ENCODE measurements at places on chromosomes 4 and X.
A peak's percentile ranks its signal among the peaks of the same experiment; 100 is the strongest.

DNA sequence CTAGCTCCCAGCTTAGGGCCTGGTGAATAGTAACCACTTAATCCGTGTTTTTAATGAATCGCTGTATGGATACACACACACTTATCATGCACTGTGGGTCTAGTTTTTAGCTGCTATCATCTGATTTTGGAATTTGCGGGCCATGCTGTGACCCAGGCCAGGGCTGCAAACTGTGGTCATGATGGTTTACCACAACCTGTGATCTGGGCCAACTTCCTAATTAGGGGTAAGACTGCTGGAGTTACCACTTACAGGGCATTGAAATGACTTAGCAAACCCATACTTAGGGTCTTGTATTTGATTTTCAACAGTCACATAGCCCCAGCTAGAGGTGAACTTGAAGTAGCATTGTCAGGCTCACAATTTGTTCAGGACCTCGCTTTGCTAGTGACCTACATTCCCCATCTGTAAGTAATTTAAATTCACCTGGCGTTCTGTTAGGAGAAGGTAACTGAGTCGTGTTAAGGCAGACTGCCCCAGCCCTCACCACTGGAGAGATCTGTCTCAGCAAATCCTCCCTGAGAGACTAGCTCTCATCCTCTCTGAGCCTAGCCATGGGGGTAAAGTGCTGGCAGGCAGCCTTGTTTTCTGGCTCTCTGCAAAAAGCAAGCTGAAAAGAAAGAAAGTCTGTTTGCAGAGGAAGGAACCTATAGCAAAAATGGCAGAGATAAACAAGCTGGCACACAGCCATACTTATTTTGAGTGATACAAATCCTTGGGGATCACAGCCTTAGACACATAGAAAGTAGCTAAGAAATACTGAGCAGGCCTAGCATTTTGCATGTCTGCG, 33.8 kb upstream of the EGFL6 start:
- DNase-seq = no peak

GRCh38 chr4:83920375-83920774, 384.5 kb downstream of the GPAT3 start:
- no peak for DNase-seq

GRCh38 chr4:84878546-84878945, 87.9 kb downstream of the WDFY3 start:
- no peak for DNase-seq

GRCh38 chrX:30538271-30538670, 39.3 kb downstream of the TASL start:
- no peak for DNase-seq

- DNase-seq = no peak
Observed at GRCh38 chr4:11259837-11260236, 168.9 kb downstream of the HS3ST1 start.

GRCh38 chr4:13483768-13484121, 395 bp downstream of the RAB28 start:
- no peak for DNase-seq

DNA sequence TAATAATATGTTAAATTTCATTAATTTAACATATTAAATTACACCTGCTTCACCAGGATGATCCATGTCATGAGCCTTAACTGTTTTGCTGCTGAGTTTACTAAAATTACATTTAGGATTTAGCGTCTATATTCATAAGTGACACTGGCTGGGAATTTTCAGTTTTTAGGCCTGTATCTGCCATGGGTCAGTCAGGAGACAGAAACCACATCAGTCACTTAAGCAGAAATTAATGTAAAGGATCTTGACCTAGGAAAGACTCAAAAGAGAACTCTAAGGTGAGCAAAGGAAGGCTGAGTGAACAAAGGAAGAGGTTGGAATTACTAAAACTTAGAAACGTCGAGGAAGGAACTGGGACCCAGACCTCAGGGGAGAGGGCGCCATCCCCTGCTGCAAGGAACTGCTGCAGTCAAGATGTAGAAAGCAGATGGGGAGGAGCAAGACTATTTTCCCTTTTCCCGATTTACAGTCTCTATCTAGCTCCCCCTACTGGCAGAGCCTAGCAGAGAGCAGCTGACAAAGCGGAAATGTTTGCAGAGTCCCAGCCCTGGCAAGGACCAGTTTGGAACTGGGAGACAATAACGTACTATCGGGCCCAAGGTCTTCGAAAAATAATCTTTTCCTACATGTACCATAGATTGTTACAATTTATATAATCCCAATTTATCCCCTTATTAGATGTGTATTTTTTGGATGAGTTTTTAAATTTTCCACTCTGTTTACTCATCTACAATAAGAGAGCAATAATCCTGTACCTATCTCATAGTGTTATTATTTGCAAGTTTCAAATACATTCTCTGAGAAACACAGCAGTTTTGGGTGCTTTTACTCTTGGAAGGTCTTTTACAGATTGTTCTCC, 22.6 kb upstream of the RBBP7 start:
- peak; percentile 41 for DNase-seq

DNA sequence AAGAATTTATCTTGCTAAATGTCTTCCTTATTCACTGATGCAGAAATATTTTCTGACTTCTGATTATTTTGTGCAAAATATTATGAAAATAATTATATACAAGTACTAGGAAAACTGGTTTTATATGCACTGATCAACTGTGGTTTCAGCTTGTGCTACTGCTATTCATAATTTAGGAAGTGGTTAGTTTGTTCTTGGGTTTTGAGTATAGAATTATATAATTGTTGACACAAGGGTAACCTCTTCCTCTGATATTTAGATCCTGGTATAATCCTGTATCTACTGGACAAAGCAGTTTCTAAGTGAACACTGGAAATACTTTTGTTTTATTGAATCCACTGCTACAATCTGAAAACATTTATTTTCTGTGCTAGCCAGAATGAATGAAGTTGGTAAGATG, 182.8 kb downstream of the PDGFC start:
- DNase-seq = no peak

GRCh38 chr4:118762730-118763477, 73.0 kb downstream of the SEC24D start:
- DNase-seq = no peak

GRCh38 chr4:4425696-4426095, 38.8 kb downstream of the NSG1 start:
- DNase-seq = no peak

DNA sequence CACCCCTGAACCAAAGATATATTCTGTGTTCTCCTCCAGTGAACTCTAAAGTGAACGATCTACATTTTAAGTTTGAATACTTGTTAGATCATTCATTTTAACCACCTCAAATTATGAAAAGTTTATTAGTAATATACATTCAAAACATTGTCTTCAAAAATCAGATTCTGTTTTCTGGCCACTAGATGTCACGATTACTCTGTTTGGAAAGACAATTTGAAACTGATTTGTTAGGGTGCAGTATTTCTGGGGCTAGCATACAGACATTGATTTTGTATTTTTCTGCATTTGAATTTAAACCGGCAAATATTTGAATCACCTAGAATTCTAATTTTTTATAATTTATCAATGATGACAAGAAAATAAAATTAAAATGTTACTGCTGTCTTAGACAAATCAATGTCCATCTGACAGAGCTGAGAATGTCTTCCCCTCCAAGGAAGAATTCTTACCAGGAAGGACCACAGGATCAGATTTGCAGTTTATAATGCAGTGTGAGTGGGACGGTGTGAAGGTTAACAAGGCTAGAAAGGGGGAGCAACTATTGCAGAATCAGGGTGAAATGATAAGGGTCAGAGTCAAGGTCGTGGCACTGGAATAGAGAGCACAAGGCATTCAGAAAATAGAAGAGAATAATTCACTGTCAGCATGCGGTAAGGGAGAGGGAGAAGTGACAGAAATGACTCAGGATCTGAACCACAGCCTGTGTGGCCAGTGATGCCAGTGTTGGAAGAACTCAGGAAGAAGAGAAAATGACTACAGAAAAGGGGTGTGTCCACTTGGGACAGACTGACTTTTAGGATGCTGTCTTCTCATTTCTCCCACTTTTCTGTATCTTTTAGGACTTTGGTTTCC, 91.6 kb downstream of the ANXA10 start:
- no peak for DNase-seq

- no peak for DNase-seq
Observed at GRCh38 chrX:10755439-10756334, 135.3 kb upstream of the MID1 start.

- DNase-seq = no peak
Observed at GRCh38 chr4:158656439-158656838, 15.2 kb downstream of the C4orf46 start.

DNA sequence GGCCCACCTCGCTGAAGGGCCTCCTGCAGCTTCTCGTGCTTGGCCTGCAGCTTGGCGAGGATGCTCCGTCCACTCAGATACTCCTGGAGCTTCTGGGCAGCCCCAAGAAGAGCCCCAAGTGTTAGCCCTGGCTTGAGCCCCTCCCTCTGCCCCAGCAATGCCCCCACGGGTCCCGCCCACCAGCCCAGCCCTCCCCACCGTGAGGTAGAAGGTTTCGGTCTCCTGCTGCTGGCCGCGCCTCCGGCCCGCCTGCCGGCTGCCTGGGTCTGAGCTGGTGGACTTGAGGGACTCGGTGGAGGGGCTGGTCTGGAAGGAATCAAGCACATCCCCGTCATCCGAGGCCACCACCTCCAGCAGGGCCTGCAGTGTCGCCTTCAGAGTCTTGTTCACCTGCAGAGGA, 8.7 kb downstream of the AVPR2 start:
- no peak for DNase-seq

GRCh38 chr4:158741326-158742021, 18.3 kb upstream of the PPID start:
- DNase-seq = no peak

GRCh38 chrX:11437642-11438379, 144.6 kb downstream of the AMELX start:
- DNase-seq = no peak

- DNase-seq = no peak
Observed at GRCh38 chrX:77628294-77629025, 157.6 kb downstream of the ATRX start.

- DNase-seq = peak; percentile 58
Observed at GRCh38 chr4:36244257-36245082, at the start of gene ARAP2. ARAP2 (minus strand) TSS chr4:36244514; CDS start chr4:36229486, 15,028 bp downstream.

- no peak for DNase-seq
Observed at GRCh38 chrX:73768886-73769285, 205.9 kb downstream of the CHIC1 start.

GRCh38 chrX:82081027-82081426, 879.1 kb downstream of the SH3BGRL start:
- DNase-seq = no peak

Data from T follicular helper cell (primary cell).